M059J (cell line): ENCODE measurements at places on chromosomes 2 and 18.
A peak's percentile ranks its signal among the peaks of the same experiment; 100 is the strongest.

- DNase-seq = no peak
Measured at GRCh38 chr2:241948901-241949735, 79.6 kb downstream of the RTP5 start.

DNA sequence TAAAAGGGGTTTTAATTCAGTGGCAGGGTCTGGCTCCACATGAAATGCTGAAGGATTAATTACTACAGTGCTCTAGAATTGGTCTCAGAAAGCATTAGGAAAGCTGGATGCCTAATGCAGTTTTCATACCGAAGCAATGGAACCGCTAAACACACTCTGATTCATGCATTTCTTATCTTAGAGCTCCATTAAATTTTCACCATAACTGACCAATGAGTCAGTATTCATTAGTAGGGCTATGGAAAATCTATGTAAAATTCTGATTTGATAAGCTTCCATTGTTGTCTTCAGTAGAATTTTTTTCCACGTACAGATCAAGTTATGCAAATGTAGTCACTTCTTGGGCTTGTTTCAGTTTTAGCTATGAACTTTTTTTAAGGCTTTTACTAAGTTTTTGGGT, 359.9 kb downstream of the ARHGAP15 start:
- peak; percentile 81 for DNase-seq

DNA sequence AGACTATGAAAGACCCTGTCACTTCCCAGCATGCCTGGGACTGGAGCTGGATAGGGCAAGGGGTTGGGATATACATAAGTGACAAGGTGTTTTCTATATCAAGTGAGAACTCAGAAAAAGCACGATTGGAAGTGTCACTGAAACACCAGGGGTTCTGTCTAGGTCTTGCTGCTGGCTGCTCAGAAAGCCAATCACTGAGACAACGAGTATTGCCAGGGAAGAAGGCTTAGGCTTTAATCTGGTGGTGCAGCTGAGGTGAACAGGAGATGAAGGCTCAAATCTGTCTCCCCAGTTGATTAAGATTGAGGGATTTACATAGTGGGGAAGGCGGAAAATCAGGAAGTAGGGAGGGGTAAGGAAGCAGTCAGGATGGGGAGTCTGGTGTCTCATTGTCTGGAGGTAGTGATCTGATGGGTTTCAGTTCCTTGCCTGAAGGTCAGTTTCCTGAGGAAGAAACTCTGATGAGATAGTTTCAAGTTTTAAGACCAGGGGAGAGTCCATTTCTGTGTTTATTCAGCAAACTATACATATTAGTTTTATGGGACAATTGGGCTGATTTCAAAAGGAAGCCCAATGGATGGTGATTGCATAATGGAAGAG, 3.5 kb upstream of the C2orf74 start:
- DNase-seq = no peak

- DNase-seq = no peak
Measured at GRCh38 chr2:86239326-86239725, 40.1 kb downstream of the MRPL35 start.

DNA sequence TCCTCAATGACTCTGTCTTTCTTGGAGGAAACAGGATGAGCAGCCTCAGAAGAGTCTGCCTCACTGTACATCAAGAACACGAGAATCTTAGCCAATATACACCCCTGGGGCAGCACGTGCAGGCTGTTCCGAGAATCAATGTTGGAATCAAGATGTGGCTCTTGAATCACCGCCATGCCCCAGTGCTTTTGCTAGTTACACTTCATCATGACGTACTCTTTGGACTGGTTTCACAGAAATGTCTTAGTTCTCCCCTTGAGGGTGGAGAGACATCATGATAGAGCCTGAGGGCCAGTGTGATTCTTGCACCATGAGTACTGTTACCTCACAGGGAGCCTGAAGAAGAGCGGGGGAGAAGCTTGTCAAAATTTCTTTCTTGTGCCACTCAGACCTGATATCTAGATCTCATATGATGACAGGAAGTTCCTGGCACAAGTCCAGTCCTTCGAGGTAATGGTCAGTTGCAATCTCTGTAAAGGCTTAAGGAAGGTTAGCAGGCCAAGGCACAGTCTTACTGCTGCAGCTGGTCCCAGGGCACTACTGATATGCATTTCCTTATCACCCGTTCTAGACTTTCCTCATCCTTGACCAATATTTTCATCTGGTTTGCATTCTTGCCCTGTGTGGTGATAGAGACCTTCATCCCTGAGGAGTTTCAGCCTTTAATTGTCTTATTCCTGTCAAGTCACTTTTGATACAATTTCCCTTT, 28.2 kb upstream of the STAT4 start:
- DNase-seq = peak; percentile 71

- no peak for DNase-seq
Measured at GRCh38 chr2:63056107-63057050, 5.7 kb downstream of the OTX1 start.

DNA sequence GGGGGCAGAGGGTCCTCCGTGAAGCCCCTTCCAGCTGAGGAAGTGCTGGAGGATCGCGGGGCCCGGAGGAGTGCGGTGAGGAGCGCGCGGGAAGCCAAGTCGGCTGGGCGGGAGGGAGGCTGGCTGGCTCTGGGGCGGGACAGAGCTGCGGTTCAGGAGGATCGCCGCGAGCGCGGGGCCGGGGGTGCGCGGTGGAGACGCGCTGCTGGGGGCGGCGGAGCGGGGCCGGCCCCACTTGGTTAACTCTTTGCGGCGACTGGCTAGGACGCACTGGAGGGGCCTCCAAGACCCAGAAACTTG, 464 bp downstream of the CYBRD1 start:
- no peak for DNase-seq

DNA sequence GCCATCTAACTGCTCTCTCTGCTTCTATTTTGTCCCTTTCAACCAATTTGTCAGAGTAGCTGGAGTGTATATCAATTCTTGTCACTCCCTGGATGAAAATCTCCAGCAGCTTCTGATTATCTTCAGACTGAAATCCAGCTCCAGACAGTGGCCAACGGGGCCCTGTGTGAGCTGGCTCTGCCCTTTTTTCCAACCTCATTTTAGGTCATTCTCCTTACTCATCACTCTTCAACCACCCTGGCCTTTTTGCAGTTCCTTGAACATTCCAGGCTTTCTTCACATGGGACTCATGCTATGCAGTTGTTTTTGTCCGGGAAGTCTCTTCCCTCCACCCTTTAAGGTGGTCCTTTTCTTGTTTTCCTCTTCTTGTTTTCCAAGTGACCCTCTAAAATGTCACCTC, 15.4 kb upstream of the FAP start:
- DNase-seq = peak; percentile 32

GRCh38 chr2:235940330-235940729, 227.9 kb downstream of the GBX2 start:
- DNase-seq = peak; percentile 94

DNA sequence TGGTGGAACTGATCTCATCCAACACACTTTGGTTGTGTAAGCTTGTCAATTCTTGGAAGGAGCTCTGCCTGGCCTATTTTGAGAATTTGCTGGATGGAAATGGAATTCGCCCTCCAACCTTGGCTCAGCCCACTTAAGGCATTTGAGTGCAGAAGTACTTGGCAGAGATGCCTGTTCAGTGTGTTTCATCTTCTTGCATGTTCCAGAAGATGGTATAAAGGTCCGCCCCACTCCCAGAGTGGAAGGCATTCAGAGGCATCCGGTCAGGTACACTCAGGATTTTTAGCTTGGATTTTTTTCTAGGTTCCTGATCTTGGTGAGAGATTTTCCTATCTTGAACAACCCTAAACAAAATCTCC, 61.3 kb upstream of the TXNDC2 start:
- peak; percentile 55 for DNase-seq

DNA sequence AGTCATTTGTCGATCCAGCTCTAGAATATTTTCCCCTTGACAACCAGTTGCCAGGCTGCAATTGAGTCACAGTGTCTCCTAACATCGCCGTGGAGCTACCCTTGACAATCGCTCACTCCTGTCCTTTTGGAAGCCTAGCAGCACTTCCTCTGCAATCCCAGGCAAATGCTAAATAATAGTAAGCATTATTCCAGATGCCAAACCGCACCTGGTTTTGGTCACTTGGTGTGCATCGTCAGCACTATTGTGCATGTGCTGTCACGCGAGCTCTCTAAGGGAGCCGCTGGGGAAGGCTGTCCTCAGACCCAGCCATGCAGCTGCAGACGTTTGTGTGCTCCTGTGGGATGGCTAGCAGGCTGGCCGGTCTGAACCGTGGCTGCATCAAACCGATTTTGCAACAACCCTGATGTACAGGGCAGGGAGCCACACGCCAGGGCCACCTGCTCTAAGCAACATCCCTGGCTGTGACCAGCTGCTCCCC, 549.5 kb upstream of the ID2 start:
- DNase-seq = peak; percentile 53

DNA sequence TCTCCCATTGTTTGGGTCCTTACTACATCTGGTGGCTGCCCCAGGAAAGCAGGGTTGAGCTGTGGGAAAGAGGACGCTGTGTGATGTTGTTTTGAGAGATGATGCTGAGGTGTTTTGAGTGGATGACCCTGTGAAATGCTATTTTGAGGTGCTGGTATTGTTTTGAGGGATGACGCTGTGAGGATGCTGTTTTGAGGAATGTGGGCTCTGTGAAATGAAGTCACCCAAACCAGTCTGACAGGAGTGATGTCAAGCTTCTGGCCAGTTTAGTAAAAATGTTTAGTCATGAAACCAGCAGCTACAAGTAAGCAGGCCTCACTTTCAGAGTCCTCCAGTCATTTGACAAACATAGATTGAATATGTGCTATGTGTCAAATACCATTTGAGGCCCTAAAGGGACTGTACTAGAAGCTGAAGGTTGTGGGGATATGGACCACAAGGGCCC, 16.1 kb upstream of the PUM2 start:
- DNase-seq = no peak

- DNase-seq = no peak
Measured at GRCh38 chr2:172753610-172754009, 18.0 kb downstream of the RAPGEF4 start.

DNA sequence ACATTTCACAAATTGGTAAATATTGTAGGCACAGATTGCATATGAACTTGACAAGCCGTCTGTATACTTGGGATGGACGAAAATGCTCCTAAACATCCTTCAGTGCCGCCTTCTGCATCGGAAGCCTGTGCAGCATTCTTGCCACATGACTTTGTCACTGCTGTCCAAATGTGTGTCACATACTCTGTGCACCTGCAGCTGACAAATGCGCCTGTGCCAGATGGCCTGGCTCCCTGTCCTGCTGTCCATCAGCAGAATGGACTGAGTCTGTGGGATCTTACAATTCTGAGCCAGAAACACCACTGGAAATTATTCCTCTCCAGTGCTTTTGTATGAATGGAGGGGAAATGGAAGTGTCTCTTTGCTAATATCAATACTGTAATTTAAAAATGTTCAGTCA, 89.9 kb downstream of the DCDC2C start:
- no peak for DNase-seq

DNA sequence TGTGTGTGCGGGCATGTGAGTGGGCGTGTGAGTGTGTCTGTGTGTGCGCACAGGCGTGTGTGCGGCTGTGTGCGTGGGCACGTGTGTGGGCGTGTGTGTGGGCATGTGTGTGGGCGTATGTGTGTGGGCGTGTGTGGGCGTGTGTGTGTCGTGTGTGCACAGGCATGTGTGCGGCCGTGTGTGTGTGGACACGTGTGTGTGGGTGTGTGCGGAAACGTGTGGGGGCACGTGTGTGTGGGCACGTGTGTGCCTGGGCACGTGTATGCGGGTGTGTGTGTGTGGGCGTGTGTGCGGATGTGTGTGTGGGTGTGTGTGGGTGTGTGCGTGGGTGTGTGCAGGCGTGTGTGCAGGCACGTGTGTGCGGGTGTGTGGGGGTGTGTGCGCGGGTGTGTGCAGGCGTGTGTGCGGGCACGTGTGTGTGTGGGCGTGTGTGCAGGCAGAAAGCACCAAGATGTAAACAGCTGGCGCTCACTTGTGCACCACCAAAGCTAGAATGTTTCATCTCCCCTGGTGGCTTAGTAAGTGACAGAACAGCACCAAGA, 31.2 kb upstream of the ALKAL2 start:
- DNase-seq = no peak

- peak; percentile 89 for DNase-seq
Measured at GRCh38 chr2:190759749-190760213, 110.9 kb downstream of the NAB1 start.

DNA sequence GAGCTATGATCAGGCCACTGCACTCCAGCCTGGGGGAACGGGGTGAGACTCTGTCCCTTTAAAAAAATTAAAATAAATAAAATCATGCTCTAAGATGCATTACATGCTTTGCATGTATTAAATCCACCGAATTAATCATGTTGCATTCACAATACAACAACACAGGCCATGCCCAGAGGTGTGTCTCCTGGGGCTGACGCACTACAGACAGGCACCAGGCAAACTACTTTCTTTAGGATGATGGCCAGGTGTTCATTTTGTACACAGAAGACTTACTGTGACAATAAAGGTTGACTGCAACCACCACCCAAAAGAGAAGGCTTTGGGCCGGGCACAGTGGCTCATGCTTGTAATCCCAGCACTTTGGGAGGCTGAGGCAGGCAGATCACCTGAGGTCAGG, 226.8 kb upstream of the PXDN start:
- no peak for DNase-seq

- peak; percentile 83 for DNase-seq
Measured at GRCh38 chr2:48723129-48723528, 32.4 kb downstream of the LHCGR start.

- no peak for DNase-seq
Measured at GRCh38 chr2:41955316-41956043, 92.3 kb upstream of the PKDCC start.

- DNase-seq = no peak
Measured at GRCh38 chr2:26410764-26411243, 9.1 kb downstream of the DRC1 start.

- peak; percentile 24 for DNase-seq
Measured at GRCh38 chr2:207317378-207317984, 151.7 kb upstream of the KLF7 start.

GRCh38 chr2:142642650-142643049, 234.8 kb upstream of the KYNU start:
- DNase-seq = no peak

DNA sequence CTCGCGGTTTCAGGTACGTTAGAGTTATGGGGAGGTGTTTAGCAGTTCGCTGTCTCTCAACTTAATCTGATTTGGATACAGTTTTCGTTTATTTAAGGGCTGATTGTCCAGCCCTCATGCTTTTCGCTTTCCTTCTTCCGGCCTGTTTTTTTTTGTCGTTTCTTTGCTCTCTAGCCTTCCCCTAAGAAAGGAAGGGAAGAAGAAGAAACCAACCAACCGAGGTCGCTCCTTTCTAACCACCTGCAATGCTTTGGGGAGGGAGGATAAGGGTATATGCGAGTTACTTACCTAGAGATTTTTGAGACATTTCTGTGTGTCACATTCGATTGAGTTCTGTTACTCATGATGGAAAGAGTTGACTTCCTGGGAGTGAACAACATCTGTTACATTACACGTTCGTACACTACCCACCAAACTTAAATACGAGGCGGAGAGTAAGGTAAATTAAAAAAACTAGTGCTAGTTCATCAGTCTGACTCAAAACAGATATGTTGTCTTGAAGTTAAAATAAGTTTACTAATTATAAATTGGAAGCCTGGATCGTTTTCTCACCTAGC, 918 bp downstream of the EIF5B start:
- peak; percentile 24 for DNase-seq

GRCh38 chr2:74201596-74201995, 3.2 kb downstream of the MTHFD2 start:
- DNase-seq = peak; percentile 77

- DNase-seq = peak; percentile 10
Measured at GRCh38 chr18:29226213-29226612, 1049.3 kb upstream of the CDH2 start.

- no peak for DNase-seq
Measured at GRCh38 chr2:241891988-241892298, 22.4 kb downstream of the RTP5 start.
